Stimulated activated CD4-positive, alpha-beta T cell treated with anti-CD3 and anti-CD28 coated beads, Interleukin-4, amount 100 ng/mL, for 48 hours (primary cell): ENCODE measurements at places on chromosomes 7 and 10.

DNA sequence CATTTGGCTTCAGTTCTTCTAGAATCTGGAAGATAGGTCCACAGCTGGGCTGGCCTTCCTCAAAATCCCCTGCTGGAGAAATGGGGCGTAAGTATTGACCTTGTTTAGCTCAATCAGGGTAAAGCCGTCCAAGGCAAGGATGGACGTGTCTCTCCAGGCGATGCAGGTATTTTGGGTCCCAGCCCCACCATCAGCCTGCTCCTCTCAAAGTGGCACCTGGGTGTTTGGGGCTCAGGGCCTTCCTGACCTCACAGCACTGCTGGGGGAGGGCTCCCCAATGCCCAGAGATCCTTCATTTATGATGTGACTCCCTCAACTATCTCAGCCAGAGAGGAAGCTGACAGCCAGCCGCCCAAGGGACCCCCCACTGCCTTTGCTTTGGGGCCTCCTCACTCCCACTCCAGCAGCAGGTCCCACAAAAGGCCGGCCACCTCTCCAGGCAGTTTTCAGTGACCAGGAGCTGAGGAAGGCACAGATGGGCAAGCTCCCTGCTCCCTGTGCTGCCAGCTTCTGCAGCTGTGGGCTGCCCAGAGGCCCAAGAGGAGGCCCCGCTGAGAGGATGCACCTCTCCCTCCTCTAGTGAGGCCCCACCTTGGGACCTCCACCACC is 140.0 kb upstream of the TCERG1L start:
- no peak for DNase-seq

DNA sequence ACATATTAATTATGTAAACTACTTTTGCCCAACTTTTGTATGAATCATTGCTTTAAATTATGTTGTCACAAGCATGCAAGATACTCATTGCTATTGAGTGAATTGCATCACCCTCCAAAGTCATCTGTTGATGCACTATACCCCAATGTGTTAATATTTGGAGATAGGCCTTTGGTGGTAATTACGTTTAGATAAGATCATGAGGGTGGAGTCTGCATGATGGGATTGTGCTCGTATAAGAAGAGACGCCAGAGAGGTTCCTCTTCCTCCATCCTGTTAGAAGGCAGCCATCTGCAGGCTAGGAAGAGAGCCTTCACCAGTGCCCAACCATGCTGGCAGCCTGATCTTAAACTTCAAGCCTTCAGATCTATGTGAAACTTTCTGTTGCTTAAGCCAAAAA is 95.3 kb upstream of the MAGI2 start:
- no peak for DNase-seq

GRCh38 chr10:86446987-86447386 is 74.6 kb downstream of the WAPL start:
- DNase-seq, result no peak

DNA sequence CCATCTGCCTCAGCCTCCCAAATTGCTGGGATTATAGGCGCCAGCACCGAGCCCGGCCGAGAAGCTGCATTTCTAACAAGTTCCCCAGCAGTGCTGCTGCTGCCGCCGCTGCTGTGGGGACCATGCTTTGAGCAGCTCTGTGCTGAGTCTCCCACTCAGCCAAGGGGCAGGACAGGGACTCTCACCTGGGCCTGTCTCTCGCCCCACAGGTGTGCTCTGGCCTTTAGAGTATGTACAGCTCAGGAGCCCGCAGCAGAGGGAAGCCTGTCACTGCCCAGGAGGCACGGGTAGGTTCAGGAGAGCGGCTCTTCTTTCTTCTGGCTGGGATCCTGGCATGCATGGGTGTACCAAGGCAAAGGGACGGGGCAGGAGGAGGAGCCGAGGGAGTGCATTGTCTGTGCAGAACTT is 130.1 kb downstream of the CAMK1D start:
- DNase-seq, result no peak

DNA sequence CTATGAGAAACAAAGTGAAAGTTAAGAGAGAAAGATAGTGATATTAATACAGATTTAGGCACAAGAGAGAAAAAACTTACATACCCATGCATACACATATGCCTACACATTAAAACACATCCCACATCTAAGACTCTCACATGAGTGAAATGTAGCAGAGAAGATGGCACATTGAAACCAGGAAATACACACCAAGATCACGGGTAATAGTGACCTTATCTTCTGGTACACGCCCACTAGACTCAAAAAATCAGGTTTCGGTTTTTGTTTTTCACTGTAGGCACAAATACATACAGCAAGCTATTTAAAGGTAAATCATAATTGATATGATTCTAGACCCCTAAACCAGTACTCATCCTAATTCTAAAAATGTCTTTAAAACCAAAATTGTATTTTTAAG is 225.2 kb upstream of the TAC1 start:
- no peak for DNase-seq
